Stimulated activated CD8-positive, alpha-beta memory T cell treated with anti-CD3 and anti-CD28 coated beads, Interleukin-15, amount 100 ng/mL, for 4 hours (primary cell): ENCODE measurements at places on chromosomes 11 and 22.

GRCh38 chr22:18970176-18970947, 34.3 kb upstream of the PRODH start:
- no peak for DNase-seq

- no peak for DNase-seq
Measured at GRCh38 chr11:103929170-103929903, 107.1 kb upstream of the DDI1 start.

- no peak for DNase-seq
Measured at GRCh38 chr11:19679952-19680828, 32.4 kb upstream of the NAV2 start.

DNA sequence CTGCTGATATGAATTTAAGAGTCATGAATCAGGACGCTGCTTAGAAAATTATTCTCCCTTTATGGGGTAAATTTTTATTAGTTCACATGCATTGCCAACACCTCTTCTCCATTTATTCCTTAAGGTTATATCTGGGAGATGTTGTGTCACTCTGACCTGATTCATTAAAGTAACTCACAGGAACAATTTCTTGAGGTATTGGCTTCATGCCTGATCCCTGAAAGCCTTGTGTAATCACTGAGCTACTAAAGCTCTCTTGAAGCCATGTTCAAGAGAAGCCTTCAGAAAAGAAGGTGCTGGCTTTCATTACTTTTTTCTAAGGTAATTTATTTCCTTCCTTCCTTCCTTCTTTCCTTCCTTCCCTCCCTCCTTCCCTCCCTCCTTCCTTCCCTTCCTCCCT, 420.6 kb downstream of the RAB38 start:
- no peak for DNase-seq

DNA sequence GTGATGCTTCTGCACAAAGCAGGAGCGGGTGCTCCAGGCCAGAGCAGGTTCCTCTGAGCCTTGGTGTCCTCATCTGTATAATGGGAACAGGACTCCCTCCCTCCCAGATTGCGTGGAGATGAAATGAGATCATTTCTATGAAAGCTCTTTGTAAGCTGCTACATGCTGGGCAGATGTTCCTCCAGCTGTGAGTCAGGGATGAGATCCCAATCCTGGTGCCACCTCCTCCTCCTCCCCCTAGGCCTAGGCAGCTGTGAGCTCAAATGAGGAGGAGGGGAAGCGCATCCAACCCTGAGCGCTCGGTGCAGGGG, 7.0 kb upstream of the CABP2 start:
- no peak for DNase-seq

GRCh38 chr11:6621711-6622211, 2.5 kb upstream of the TPP1 start:
- no peak for DNase-seq

DNA sequence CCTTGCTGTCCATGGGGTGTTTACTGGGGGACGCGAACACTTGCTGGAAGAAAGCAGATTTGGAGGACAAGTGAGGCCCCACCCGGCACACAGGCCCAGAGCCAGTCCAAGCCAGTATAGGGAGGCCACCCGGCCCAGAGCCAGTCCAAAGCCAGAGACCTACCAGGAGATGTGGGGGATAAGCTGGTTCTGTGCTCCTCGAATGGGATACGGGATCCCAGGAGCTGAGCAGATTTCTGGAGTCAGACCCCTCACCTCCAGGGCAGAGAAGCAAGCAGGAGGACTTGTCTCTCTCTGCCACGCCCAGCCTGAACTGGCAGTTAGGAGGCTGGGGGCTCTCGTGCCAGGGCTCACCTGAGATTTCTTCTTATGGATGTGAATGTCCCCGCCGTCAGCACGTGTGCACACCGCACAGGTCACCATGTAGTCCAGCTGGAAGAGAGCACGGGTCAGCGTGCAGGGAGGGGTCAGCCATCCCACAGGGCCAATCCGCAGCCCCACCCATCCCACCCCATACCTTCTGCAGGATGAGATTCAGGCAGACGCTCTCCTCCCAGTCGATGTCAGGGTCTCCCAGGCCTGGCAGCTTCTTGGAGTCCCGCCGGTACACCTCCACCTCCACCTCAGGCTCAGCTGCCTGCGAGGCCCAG, 35.3 kb downstream of the KIAA0930 start:
- no peak for DNase-seq

- no peak for DNase-seq
Measured at GRCh38 chr11:120339394-120339890, 3.2 kb downstream of the ARHGEF12 start.

GRCh38 chr11:134915212-134915611, 503.2 kb upstream of the B3GAT1 start:
- DNase-seq, result no peak

- DNase-seq, result no peak
Measured at GRCh38 chr11:35536470-35536869, 11.1 kb upstream of the PAMR1 start.

GRCh38 chr11:64035576-64035975, at the start of gene FLRT1:
TSS of gene FLRT1 (plus strand) at chr11:64035931. CDS start at chr11:64116268, 80,337 bp downstream.
- no peak for DNase-seq

DNA sequence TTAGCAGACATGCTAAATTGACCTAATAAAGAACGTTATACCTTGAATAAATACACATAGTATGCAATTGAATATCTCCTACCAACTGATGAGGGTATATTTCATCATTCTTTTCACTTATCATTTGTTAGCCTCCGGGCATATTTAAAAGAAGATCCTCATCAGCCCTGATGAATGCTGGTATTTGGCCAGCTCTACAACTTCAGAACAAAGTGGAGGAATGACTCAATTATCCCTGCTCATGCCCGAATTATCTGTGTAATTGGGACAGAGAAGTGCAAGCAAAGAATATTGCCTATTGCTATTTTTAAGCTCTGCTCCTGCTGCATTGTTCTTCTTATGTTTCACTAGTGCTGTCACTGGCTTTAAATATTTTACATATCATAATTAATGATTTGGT, 622.1 kb downstream of the METTL15 start:
- DNase-seq, result no peak

DNA sequence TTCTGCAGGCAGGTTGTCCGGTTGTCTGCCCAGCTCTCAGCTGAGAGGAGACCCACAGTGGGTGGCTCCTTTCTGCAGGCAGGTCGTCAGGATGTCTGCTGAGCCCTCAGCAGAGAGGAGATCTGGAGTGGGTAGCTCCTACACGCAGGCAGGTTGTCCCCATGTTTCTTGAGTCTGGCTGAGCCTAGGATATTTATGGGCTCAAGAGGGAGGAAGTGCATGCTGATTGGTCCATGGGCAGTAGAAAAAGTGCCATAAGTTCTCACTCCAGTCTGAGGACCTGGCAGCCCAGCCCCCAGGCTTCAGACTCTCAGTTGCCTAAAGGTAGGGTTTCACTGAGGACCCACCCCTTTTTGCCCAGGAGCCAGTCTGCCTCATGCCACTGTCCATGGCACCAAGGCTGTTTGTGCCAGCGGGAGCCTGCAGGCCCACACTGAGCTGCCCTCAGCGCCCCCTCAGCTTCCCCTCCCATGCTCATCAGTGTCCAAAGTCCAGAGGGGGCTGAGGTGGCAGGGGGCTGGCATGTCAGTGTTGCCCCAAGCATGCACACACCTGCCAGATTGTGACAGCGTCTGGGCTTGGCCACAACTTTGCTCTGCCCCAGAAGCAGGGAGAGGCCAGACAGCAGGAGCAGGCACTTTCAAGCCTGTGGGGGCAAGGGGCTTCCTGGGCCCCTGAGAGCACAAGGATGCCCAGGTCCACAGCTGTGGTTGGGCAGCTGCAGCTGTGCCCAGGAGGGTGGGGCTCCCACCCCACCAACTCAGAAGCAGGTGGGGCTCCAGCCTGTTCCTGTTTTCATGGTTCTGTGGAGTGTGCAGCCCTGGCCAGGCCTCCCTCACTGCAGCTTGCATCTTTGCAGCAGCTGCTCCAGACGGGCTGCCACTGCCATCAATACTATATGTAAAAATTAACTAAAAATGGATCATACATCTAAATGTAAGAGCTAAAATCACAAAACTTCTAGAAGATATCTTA, 3.8 kb upstream of the RNF141 start:
- no peak for DNase-seq

- no peak for DNase-seq
Measured at GRCh38 chr11:20163783-20164481, 3.7 kb upstream of the DBX1 start.

GRCh38 chr11:9639985-9640384, 23.9 kb upstream of the SWAP70 start:
- no peak for DNase-seq

- no peak for DNase-seq
Measured at GRCh38 chr11:119031912-119032280, 1.2 kb upstream of the SLC37A4 start.

DNA sequence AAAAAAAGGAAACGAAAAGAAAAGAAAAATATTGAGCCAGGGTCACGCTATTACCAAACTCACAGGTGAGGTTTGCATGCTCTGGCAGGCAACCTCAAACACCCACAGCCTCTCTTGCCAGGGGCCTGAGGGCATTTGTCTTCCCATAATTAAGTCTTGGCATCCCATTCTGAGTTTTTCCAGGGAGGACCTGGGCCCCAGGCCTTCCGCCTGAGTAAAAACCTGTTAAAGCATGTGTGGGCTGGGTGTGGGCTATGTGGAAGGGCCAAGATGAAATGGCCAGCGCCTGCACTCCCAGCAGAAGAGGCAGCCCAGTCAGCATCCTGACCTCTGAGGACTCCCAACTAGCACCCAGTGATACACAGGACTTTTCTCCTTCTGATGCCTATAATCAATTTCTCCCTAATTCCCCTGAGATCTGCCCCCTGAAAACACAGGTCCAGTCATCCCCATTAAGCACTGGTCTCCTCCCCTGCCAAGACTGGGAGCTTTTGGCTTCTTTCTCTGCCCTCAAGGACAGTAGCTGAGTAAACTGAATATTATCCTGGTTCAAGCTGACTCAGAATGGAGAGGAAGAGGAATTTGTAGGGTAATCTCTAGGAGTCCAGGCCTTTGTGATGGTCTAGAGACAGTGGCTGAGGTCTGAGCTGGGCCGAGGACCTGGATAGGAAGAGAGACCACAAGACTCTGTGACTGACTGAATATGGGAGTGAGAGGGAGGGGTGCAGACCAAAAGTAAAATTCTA, 35.6 kb upstream of the ACER3 start:
- DNase-seq, result no peak

GRCh38 chr11:117583063-117583801, 213.8 kb downstream of the DSCAML1 start:
- DNase-seq, result no peak

GRCh38 chr11:14537134-14537599, 17.0 kb upstream of the PSMA1 start:
- DNase-seq, result no peak

DNA sequence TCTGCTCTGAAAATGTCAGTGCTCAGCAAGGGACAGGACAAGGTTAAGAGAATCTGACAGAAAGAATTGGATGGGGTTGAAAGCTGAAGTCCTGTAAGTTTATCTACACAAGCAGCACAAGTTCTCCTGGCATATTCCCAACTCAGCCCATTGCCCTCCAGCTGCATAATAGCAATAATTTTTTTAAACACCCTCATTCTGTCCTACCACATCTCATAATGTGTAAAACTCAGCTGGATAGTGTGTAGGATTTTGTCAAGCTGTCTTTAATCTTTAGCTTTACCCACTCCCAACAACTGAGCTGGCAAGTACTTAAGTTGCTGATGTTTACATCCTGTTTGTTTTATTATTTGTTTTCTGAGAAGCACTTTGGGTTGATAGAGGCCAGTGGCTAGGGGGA, 158.9 kb downstream of the CADM1 start:
- no peak for DNase-seq

- no peak for DNase-seq
Measured at GRCh38 chr22:42651134-42651533, 1.9 kb upstream of the CYB5R3 start.
